ENCODE measurements at places on chromosomes 16 and 17.
A peak's percentile ranks its signal among the peaks of the same experiment; 100 is the strongest.

GRCh38 chr17:9468532-9468931, 107.1 kb downstream of the STX8 start:
- DNase-seq: no peak

DNA sequence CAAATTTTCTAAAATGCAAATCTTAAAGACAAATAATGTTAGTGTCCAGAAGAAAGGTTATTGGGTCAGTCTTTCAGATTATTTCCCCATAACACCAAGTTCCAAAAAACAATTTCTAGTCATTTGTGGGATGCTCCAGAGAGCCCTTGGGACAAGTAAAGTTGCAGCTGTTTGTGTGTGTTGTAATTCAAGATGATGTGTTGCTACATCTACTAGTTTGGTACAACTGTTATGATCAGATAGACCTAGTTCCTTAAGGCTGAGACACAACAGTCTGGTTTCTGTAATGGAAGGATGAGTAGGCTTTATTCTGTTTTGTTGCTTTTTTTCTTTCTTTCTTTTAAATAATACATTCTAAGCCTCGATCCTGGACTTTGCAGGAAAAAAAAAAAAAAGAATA, 41.9 kb downstream of the PIGL start:
- no peak for DNase-seq

GRCh38 chr16:4991754-4992153, 33.6 kb downstream of the SEC14L5 start:
- no peak for DNase-seq

GRCh38 chr16:30756781-30757100, 5.1 kb downstream of the CFAP119 start:
- no peak for DNase-seq

DNA sequence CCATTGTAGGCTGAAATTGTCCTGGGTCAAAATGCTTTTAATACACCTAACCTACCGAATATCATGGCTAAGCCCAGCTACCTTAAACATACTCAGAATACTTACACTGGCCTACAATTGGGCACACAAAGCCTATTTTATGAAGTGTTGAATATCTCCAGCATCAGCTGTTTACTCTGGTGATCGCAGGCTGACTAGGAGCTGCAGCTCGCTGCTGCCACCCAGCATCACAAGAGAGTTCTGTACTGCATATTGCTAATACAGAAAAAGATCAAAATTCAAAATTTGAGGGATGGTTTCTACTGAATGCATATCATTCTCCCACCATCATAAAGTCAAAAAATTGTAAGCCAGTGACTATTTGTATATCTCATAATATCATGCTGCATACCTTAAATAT, 55.3 kb downstream of the ULK2 start:
- DNase-seq: peak; percentile 7

DNA sequence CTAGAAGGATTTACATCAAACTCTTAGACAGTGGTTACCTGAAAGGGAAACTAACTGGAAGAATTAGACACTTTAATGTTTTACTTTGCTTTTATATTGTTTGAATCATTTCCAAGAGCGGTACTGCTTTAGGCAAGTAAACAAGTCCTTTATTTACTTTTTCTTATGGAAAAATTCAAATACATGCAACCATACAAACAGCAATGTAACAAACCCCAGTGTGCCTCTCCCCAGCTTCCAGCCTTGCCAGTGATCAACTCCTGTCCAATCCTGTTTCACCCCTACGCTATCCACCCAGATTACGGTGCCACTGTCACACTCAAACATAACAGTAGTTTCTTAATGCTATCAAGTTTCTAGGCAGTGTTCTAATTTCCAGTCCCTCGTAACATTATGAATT, 85.9 kb downstream of the C16orf95 start:
- no peak for DNase-seq

DNA sequence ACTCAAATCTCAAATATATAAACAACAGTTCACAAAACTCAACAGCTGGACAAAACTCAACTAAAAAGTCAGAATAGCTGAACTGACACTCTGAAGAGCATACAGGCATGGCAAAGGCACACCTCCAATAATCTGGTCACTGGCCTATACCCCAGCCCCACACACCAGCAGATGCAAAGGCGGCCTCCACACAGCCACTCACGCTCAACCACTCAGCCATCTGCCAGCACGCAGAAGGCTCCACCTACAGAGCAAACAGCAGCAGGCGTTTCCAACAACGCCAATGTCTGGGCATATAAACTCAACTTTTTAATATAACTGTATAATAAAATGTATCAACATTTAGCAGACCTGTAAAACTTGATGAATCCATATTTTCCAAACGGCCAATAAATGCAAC, 17.2 kb downstream of the USP7 start:
- no peak for DNase-seq

DNA sequence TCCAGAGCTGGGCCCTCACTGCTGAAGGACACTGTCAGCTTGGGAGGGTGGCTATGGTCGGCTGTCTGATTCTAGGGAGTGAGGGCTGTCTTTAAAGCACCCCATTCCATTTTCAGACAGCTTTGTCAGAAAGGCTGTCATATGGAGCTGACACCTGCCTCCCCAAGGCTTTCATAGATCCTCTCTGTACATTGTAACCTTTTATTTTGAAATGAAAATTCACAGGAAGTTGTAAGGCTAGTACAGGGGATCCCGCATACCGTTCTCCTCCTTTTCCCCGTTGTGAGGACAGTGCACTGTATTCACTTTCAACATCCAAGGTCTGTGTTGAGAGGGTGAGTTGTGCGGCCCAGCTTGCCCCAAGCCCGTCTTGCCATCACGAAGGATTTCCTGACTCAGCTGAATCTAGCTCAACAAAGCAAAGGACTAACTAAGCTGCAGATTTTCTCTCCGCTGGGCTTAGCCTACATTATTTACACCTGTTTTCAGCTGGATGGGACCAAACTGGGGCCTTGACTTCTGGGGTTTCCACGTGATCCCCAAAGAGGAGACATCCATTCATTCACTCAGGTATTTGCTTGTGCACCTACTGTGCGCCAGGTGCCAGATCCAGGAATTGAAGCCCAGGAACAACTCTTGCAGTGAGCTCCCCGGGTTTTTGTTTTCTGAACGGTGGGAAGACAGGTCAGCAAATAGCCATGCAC, 5.2 kb upstream of the TMEM235 start:
- no peak for DNase-seq

DNA sequence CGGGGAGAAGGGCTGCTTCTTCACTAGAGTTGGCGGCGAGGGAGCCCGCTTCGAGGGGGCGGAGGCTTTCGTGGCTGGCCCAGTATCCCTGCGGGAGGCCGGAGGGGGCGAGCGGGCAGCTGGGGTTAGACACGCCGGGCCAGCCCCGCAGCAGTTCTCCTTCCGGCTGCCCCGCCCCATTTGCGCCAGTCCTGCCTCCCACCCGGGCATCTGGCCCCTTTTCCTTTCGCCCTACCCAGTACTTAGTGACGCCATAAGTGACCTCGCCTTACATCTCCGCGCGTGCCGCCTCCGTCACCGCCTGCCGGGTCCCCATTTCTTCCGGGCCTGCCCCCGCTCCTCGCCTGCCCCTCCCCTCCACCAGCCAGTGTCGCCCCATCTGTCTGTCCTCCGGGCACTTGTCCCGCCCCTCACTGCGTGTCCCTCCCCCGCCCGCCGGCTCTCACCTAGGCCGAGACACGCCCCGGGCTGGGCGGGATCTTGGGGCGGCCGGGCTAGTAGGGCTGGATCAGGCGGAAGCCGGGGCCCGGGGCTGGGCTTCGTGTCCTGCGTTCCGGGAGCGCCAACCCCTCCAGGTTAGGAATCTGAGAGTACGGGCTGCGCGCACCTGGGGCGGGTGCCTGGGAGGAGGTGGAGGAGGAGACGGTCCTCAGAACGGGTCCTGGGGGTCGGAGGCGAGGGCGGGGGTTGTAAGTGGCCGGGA, 14.3 kb downstream of the SPATA32 start:
- peak; percentile 44 for DNase-seq

- DNase-seq: no peak
Measured at GRCh38 chr17:61484174-61484573, 32.0 kb downstream of the TBX4 start.

GRCh38 chr16:2482708-2483534, 8.0 kb downstream of the TBC1D24 start:
- peak; percentile 50 for DNase-seq

DNA sequence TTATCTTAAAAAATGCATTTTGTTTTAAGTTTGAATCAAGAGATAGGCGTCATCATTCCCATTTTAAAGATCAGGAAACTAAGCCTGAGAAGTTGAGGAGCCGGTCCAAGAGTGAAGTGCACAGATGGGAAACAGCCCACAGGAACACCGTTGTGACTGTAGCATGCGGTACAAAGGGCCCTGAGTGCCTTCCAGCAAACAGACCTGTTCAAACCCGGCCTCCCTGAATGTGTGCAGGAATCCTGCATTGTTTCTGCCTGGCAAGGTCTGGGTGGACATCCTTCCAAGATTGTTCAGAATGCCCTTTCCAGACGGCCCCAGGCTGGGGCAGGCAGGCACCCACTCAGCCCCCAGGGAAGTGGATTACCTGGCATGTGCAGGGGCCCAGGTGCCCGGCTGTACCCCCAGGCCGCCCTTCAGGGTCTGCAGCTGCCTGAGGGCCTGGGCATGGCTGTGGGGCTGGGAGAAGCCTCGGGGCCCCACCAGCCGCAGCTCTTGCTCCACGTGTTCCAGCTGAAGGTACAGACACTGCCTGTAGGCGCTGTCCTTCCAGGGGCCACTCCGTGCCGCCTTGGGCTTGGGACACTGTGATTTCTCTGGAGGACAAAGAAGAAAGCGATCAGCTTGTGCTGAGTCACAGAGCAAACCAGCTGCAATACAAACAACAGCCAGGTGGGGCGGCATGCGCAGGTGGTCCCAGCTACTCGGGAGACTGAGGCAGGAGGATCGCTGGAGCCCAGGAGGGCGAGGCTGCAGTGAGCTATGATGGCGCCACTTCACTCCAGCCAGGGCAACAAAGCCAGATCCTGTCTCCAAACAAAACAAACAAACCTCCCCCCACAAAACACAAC, 45.0 kb upstream of the GCSH start:
- DNase-seq: no peak

DNA sequence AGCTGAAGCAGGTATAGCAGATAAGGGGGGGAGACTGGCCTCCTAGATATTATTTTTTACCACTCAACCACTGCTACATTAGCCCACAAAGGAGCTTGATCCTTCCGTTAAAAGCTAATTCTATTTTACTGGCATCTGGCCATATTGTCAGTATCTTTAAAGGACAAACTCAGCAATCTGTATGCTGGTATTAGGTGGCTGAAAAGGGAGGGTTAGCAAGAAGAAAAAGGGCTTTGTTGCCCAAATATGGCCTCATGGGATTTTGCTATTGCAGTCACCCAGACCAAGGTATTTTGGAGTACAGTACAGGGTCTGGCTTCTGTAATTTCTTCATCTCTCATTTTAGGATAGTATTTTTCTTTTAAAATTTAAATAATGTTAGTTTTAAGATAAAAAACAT, 14.4 kb downstream of the RFWD3 start:
- DNase-seq: no peak

DNA sequence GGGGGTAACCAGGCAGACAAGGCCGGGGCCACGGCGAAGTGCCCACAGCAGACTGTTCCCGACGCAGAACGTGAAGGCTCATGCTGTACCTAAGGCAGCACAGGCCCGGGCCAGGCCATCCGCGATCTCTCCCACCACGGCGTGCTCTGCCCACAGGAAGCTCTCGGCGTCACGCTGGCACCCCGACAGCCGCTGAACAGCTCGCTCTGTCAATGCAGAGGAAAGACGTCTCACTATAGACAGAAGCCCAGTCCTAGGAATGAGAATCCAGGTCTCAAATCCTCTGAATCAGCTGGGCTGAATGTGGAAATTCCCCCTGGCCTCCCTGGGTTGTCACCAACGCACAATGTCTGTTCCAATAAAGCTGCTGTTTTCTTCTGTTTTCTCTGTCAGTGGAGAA, 21.4 kb downstream of the SERPINF1 start:
- DNase-seq: no peak
